ENCODE measurements at places on chromosomes 2 and 18.

DNA sequence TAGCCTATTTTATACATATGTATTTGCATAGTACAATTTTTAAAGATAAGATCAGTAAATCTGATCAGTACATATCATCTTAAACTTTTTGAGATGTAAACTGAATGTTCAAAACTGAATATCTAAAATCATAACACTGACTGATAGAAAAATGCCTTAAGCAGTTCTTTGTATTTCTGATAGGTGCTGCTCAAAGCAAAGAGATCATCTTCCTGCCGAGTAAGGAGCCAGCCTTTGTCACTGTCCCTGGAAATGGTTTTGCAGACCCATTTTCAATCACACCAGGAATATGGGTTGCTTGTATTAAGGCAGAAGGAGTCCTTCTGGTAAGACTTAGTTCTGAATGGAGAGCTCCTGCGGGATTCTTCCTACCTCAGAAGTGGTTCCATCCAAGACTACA is 135.0 kb downstream of the LAMA3 start:
- no peak for DNase-seq

GRCh38 chr2:31196622-31197021 is 20.7 kb downstream of the CAPN14 start:
- DNase-seq: no peak

GRCh38 chr2:231923010-231923344 is 3.2 kb downstream of the NPPC start:
- DNase-seq: no peak

DNA sequence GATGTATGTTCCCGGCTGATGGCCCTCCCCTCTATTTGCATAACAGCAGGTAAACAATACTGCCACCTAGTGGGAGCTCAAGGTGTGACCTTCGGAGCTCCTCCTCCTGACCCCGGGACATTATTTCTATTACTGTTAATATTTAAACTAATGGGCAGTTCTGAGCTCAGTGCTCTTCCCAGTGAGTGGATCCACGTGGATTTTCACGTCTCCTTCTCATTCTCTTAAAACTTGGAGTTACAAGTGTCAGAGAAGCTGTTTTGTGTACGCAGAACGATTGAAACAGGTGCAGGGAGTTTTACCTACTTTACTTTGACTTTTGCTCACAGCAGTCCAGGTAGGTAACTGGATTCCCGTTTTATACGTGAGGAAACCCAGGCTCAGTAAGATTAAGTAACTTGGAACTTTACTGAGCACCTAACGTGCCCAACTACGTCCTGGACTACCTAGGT is 127.3 kb downstream of the PRKCE start:
- DNase-seq: peak; percentile 58

GRCh38 chr18:57051021-57051656 is 95.7 kb upstream of the BOD1L2 start:
- no peak for DNase-seq

- DNase-seq: no peak
These were observed 129.3 kb upstream of the HAAO start for GRCh38 chr2:42921721-42922120.

DNA sequence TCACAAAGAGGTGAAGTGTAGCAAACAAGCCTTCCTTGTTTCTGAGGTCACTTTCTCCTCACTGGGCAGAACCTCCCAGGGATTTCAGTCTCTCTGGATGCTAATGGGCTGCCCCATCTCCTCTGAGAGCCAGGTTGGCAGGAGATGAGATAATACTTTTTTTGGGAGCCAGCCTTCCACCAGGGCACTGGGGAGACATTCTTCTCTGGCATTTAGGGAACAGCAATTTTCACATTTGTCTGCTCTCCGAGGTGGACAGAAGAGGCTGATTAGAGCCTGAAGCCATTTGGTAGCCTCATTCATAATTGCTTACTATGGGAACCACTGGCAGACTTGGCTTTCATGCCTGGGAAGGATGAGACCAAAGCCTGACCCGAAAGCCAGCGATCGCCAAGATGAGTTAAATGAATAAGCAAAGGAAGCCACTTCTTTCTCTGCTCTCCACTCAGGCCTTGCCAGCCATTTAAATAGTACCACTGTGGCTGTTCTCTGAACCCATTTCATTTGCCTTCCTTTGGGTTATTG is 70.1 kb downstream of the NRP2 start:
- no peak for DNase-seq

- DNase-seq: no peak
These were observed 414.8 kb upstream of the FIGN start for GRCh38 chr2:164150604-164151003.
